Peyer's patch (tissue), 4 donors: ENCODE measurements at places on chromosomes 5 and 9.

DNA sequence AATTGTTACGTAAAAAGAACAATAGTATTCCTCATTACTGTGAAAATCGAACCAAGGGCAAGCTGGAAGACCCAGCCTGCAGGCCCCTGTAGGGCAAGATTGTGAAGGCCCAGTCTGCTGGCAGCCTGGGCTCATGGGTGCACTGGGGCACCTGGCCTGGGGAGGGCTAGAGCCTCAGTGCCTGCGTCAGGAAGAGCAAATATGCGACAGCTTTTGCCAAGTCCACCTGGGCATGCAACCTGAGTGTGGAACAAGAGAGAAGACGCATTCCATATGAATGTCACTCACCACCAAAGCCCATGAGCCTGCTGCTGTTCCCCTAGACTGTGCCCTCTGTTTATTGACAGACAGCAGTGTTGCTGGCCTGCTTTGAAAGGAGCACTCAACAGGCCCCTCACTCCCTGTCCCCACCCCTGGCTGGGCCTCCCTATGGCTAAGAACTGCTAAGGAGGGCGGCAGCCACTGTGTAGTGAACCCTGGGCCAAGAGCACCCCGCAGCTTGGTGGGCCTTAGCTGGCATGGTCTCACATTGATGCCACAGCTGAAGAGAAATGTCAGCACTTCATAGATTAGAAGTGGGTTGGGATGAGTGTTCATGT lies 28.2 kb downstream of the PSD2 start:
- no peak for DNase-seq

GRCh38 chr9:289121-289520 lies 74.5 kb downstream of the DOCK8 start:
- DNase-seq = no peak

GRCh38 chr5:156330141-156330870 lies 3.3 kb downstream of the SGCD start:
- DNase-seq = no peak

- peak; percentile 99 for DNase-seq
Observed at GRCh38 chr9:120842685-120843485, at the start of gene PSMD5. Gene PSMD5 (minus strand): TSS chr9:120842922. CDS start chr9:120842909, 13 bp downstream.

DNA sequence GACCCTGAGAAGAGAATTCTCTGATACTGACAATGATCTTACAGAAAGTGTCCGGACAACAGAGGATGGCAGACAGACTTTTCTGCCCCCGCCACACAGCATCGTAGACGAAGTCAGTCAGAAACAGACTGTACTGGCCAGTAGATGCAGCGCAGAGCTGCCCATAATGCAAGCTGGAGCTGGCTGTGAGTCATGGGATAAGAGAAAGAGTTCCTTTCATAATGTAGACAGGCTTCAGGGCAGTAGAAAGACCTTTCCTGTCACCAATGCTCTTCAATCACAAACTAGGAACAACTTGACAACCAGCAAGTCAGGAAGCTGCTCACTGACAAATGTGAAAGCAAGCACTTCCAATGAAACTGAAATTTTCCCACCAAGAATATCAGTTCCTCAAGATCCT lies 5.1 kb downstream of the SPATA31D1 start:
- no peak for DNase-seq

- DNase-seq = no peak
Observed at GRCh38 chr5:172119921-172120688, 67.9 kb downstream of the STK10 start.

DNA sequence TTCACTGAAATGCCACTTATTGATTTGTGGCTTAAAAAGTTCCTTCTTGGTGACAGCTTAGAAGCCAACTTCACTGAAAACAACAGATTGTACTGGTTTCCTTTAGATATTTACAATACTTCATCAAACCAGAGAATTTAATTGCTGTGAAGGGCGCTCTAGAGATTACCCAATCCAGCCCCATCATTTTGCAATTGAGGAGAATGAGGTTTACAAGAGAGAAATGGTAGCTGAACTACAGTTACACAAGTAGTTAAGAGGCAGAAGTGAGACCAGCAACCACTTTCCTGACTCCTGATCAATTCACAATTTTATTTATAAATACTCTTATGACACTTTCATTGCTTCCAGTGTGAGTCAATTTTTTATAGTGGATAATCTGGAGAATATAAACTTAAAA lies 103.5 kb upstream of the APC start:
- no peak for DNase-seq
